ENCODE measurements at places on chromosomes 1 and 21.

- no peak for DNase-seq
Measured at GRCh38 chr1:91754816-91755580, 131.0 kb downstream of the TGFBR3 start.

DNA sequence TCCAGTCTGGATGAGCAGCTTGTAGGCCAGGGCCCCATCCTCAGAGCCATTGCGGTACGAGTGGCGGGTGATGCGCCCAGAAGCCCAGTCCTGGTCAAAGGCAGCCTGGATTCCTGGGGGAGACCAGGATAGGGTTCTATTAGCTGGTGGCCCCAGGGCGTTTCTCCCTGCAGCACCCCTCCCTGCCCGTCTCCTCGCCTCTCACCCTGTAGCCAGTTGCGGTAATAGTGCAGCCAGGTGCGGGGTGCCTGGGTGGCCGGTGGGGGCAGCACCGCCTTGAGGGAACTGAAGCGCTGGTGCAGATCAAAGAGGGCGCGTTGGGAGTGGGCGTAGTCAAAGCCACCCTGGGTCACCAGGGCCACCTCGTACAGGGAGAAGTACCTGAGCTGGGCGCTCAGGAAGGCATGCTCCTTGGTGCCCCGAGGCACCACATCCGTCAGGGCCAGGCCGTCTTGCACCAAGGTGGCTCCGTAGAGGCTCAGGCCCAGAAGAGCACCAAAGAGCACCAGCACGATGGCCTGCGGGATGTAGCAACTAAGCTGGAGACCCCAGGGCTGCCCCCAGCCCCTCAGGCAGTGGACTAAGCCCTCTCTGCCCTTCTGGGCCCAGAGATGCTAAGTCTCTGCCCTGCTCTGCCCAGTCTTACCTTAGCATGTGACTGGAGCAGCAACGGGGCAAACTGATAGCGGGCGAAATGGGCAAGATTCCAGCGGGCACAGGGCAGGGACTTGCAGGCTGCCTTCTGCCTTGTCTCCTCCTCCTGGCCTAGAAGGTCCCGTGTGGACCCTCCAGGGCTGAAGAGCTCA lies 15.7 kb downstream of the PTCH2 start:
- no peak for DNase-seq

DNA sequence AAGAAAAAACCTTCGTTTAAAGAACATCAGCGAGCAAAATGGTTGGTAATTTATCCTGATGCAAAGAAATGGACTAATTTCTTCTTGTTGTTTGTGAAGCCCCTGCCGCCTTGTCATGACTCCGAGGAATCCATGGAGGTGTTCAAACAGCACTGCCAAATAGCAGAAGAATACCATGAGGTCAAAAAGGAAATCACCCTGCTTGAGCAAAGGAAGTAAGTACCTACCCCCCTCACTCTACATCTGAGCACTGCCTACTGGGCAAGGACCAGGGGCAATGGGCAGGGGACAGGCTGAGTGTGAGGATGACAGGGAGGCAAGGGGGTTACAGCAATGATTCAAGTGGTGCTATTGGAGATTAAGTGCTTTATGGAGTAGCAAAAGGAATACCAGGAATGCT lies 29.4 kb downstream of the MAP3K7CL start:
- no peak for DNase-seq

- DNase-seq: no peak
Measured at GRCh38 chr1:113811156-113811887, 954 bp downstream of the RSBN1 start.

DNA sequence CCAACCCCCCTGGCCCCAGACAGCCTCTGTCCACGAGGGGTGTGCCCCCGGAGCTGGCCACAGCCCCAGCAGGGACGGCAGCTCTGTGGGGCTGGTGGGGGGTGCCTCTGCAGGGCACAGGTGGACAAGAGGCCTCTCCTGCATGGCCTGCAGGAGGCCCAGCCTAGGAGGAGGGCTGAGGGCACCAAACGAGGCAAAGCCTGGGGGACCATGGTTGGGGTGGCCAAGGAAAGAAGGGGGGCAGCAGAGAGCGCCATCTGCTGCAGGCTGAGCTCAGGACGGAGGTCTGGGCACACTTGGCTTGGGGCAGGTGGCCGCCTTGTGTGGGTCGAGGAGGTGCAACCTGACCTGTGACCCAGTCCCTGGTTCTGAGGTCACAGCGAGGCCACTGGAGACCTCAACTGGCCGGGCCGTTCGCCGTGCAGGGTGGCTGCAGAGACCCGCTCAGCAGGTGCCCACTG lies 27.3 kb downstream of the RRP1 start:
- no peak for DNase-seq

DNA sequence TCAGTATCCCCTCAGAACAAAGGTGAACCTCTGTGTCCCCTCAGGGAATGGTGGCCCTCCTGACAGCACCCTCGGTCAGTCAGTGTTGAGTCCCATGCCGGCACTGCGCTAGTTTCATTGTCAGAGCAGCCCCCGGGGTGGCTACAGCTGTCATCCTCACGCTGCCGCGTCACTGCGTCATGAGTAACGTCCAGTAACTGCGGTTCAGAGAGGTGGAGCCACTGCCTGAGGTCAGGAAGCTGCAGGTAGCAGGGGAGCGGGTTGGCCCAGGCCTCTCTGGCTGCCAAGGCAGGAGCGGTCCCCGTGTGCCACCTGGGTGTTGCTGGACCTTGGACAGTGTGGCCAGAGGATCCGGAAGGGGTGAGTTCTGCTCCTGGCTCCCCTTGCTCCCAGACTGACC lies 20.2 kb upstream of the WNT4 start:
- no peak for DNase-seq

- DNase-seq: no peak
Measured at GRCh38 chr1:81547261-81547911, 253.3 kb upstream of the ADGRL2 start.

- DNase-seq: no peak
Measured at GRCh38 chr1:209585197-209585596, 1.7 kb downstream of the CAMK1G start.

DNA sequence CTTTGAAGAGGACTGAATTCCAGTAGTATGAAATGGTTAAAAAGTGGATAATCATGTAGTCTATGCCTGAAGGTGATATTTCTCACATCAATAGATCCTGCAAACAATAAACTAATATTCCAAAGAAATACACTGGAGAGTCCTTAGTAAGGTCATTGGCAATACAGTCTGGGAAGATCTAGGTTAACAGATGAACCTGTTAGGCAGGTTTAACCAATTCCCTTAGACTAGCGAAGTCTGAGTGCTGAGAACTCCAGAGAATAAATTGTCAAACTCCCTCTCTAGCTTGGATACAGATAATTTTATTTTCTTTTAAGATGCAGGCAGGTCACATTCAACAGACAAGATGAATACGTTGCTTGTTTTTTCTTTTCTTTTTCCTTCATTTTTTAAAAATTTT lies 2.4 kb downstream of the GPR157 start:
- no peak for DNase-seq

GRCh38 chr1:3456449-3456963 lies 2.0 kb downstream of the ARHGEF16 start:
- DNase-seq: no peak

DNA sequence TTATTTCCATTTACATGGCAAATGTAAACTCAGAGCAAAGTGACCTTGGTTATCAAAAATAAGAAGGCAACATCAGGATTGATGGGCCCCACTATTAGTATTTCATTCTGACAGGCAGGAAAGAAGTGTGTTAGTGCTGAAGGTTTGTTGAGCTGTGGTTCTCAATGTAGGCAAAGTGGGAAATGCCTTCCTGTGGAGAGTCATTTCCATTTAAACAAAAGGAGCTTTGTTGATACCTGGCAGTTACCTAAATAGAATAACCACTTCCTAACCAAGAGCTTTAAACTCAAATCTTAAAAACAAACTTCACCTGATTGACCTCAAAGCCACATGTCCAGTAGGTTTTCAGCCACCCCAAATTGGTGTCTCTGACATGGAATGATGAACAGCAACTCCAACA lies 579.9 kb upstream of the BEND5 start:
- DNase-seq: no peak

GRCh38 chr1:206947255-206947654 lies 989 bp upstream of the PIGR start:
- DNase-seq: no peak

DNA sequence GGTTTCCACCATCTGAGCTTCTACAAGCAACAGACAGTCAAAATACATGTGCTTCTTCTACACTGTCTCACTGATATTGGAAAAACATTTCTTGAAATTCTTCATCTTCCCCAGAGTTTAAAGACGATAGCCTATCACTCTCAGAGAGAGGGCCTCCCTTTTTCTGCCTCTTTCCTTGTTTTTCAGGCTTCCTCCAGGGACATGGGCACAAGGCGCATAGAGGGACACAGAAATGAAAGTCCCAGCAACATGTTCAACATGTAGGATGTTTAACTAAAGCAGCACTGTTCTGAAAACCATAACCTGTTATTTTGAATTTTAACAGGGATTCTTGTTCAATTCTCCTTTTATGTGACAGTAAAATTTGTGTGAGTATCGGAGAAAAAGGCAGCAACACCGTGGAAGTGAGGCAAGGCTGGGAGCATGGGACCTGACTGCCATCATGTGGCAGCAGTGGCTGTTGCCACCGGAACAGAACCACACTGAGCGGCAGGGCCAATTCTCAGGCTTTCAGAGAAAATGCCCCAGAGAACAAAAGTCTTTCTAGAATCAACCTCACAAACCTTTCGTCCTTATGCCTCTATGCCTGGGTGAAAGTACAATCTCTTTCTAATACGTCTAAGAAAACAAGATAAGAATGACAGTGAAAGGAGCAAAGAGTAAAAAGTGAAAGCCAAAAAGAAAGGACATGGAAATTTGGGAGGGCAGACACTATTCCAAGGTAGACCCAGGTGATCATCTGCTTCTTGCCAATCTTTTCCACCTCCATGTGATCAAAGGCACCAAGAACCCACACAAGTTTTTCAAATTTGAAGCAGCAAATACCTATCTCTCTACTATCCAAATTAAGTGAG lies 54.5 kb downstream of the PCNX2 start:
- DNase-seq: no peak

DNA sequence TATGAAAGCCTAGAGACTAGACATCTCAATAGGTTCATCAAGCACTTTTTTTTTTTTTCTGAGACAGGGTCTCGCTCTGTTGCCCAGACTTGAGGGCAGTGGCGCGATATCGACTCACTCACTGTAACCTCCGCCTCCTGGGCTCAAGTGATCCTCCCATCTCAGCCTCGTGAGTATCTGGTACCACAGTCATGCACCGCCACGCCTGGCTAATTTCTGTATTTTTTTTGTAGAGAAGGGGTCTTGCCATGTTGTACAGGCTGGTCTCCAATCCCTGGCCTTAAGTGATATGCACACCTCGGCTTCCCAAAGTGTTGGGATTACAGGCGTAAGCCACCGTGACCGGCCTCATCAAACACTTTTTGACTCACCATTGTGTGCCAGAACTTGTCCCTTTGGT lies 613 bp upstream of the GPATCH4 start:
- DNase-seq: no peak

- DNase-seq: no peak
Measured at GRCh38 chr1:159751031-159751430, 29.7 kb upstream of the DUSP23 start.

DNA sequence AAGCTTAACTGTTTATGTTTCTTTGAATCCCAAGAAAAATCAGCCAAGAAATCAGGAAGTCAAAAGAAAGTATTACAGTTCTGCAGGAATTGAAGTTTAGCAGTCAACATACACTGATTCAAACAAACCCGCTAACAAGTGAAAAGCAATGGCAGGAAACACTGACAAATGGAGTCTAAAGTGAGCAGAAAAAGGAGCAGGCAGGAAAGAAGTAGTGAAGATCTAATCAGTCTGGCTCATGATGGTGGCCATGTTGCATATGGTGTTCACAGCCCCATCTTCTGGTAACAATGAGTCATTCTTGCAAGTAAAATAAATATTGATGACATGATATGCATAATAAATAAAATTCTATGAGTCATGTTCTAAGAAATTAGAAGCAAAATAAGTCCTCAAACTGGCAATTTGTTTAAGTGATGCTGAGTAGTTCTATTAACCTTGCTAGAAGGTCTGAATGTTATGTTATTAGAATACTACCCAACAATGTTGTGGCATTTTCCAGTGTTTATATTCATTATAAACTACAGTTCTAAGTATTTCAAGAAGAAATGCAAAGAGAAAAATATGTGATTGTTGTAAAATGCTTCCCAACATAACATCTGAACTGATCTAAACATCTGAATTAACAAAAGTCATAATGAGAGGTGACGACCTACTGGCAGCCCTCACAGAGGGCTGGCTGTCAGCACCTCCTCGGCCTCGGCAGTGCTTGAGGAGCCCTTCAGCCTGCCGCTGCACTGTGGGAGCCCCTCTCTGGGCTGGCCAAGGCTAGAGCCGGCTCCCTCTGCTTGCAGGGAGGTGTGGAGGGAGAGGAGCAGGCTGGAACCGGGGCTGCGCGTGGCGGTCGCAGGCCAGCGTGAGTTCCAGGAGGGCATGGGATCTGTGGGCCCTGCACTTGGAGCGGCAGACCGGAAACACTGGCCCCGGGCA lies 5.7 kb upstream of the ACBD6 start:
- no peak for DNase-seq

GRCh38 chr1:20343149-20343937 lies 52.7 kb downstream of the VWA5B1 start:
- DNase-seq: no peak

Measured in T-helper 22 cell (primary cell).